ENCODE measurements at places on chromosomes 4 and X.

DNA sequence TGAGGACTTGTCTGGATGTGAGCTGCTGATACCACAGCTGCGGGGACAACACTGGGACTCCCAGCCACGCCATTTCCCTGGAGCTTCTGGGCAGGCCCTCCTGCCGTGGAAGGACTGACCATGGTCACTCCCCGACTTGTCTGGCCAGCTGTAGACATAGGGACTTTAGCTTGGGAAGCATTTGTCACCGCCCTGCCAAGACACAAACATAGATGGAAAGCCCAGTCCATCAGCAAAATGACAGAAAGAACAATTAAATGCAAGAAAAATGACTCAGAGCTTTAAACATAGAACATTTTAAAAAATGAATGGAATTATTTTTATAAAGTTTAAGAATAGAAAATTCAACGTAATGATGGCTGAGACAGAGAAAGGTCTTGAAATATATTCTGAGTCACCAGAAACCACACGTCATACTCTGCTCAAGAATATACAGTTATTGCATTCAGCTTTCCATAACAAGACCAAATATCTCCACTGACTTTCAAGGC, 107.6 kb upstream of the CBR4 start:
- DNase-seq, result no peak

DNA sequence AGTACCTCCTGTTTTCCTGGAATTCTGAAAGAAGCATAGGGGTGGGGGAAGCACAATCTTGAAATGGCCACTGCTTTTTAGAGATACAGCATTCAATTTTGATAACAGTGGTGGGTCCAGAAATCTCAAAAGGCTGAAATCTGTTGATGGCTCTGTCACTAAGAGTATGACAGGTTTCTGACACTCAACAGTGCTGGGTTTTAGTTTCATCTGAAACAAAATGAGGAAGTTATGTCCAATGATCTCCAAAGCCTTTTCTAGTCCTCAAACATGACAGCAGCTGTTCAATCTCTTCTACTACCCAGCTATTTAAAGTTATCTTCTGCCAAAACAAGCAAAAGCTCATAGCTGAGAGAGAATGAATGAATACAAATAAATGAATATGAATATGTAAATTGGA, 110.5 kb downstream of the IL1RAPL1 start:
- DNase-seq, result no peak

DNA sequence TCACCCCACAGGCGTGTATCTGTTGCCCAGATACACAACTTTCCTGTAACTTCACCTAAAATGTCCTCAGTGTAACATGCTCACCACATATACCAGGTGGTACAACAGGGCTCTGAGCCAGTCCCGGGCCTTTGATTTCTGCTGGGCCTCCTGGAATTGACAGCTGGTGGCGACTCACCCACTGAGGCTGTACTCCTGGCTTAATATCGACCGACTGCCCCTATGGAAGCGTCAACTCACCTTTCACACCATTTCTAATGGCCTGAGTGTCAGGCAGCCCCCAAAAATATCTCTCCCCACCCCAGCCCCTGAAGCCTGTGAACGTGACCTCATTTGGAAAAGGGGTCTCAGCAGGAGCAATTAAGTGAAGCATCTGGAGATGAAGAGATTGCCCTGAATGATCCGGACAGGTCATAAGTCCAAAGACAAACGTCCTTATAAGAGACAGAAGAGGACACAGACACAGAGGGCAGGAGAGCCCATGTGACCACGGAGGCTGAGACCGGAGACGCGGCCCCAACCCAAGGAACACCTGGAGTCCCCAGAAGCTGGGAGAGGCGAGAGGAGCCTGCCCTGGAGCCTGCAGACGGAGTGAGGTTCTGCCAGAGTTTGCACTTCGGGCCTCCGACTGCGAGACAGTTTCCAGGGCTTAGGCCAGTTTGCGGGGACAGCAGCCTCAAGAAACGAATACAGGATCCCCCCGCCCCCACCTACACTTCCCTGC, 12.6 kb upstream of the MXD4 start:
- DNase-seq, result no peak

- no peak for DNase-seq
These were observed at the start of gene IGSF1 for GRCh38 chrX:131288738-131289511. TSS of gene IGSF1 (minus strand) at chrX:131289306. CDS start at chrX:131286674, 2,632 bp downstream.

DNA sequence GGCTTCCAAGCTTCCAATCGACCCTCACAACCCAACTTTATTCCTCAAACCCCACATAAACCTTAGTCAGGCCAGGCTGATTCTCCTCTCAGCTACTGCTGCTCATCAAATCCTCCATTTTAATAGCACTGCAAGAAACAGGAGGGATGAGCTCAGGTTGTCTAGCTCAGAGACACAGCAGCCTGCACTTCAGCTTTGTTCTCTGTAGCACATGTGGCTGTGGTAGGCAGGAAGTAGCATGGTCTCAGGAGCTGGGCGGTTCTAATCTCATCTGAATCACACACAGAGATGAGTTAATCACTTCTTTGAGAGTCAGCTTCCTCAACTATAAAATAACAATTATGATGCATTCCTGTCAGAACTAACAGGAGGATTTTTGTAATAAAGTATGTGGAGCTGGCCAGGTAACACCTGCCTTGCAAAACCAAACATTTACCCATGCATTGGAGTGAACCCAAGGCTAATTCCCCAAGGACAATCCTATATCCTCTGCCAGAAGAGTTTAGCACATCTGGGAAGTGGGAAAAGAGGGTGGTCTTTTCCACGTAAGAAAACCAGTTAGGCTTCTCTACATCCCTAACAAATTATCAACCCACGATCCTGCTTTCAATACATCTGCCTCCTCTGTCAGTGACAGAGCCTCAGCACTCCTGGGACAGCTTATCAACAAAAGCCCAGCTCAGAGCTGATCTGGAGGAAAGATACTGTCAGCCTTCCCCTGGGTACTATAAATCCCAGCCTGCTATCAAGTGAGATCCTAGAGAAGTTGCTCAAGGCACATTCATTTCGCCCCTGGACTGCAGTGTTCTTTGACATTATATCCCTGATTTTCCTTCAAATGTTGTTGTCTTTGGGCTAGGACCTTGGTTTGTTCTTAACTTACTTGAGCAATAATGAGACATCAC, 32.8 kb downstream of the ELOVL6 start:
- DNase-seq, result peak; percentile 78

GRCh38 chr4:145308598-145308997, 128.2 kb upstream of the OTUD4 start:
- DNase-seq, result no peak

DNA sequence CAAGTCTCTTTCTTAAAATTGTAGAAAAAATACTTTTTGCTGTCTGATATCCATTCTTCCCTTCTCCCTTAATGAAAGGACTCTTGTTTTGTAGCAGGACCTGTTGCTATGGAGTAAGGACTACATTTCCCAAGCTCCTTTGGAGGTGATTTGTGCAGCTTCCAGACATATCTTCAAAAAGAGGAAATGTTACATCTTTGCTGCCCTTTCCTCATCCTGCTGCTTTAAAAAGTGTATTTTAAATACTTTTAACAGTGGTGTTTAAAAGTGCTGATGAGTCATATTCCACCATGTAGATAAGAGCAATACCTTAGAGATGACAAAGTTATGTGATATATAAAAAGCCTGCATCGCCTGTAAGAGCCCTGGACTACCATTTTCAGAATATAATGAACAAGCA, 98.7 kb downstream of the CFAP299 start:
- no peak for DNase-seq

DNA sequence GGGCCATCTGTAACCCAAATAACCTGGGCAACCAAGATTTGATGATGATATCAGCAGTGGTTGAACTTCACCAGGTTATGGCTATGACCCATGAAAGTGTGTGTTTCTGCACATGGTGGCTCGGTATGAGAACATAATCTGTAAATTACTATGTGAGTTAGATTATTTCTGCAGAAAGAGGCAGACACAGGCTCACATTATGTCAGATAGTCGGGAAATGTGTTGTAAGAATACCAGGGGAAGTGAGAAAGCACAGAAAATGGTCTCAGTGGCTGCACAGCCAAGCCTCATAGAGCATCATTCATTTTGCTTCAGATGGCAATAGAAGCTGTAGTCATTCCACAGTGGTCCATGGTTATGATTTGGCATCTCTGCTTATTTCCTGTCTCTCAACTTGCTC, 63.0 kb upstream of the RBPJ start:
- DNase-seq, result no peak

DNA sequence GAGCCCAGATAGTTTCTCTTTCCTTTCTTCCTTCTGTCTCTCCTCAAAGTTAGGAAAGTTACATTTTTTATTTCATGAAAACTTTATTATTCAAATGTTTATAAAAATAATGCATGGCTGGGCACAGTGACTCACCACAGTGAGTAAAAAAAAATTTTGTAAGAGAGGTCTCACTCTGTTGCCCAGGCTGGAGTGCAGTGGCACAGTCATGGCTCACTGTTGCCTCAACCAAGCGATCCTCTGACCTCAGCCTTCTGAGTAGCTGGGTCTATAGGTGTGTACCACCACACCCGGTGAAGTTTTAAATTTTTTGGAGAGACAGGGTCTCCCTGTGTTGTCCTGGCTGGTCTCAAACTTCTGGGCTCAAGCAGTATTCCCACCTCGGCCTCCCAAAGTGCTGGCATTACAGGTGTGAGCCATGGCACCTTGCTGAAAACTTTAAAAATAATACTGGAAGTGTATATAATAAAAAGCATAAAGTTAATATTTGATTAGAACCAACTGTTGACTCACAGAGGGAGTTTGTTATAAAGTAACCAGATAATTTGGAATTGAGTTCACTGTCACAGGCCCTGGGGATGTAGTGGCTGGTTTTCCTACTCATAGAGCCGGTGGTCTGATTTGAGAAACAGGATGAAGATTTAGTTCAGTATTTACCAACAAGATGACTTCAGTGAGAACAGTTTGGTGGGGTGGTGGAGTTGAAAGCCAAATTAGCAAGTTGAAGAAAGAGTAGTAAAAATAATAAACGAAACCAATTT, 18.0 kb downstream of the CMC4 start:
- DNase-seq, result no peak

GRCh38 chrX:17596546-17597205, 140.6 kb upstream of the SCML1 start:
- no peak for DNase-seq

- no peak for DNase-seq
These were observed 20.0 kb downstream of the PALLD start for GRCh38 chr4:168516841-168517240.

GRCh38 chrX:109732807-109733612, at the start of gene ACSL4:
TSS of gene ACSL4 (minus strand) at chrX:109733257. CDS start at chrX:109683363, 49,894 bp downstream.
- peak; percentile 95 for DNase-seq

GRCh38 chrX:39839371-39839770, 258.4 kb downstream of the BCOR start:
- DNase-seq, result no peak

DNA sequence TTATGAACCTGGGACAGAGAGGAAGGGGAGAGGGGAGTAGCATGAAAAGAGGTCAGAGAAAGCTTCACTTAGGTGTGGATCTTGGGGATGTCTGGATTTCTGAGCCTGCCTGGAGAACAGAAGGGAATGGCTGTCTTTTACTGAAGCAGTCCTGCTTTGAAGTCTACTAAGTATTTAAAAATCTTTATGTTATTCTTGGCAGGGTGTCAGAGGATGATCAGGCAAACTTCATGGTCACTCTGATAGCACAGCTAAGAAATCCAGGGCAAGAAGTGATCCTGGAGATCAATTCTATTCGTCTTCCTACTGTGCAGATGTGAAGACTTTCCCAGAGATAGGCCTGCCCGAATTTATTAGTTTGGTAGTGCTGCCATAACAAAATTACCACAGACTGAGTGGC, 464.4 kb upstream of the BOD1L1 start:
- DNase-seq, result no peak

GRCh38 chrX:17635231-17635630, 102.1 kb upstream of the SCML1 start:
- DNase-seq, result no peak

GRCh38 chr4:184887333-184887732, 61.6 kb upstream of the ACSL1 start:
- no peak for DNase-seq

GRCh38 chr4:86054286-86055032, 305.4 kb downstream of the MAPK10 start:
- DNase-seq, result no peak

GRCh38 chr4:3471098-3471760, 8.1 kb downstream of the DOK7 start:
- DNase-seq, result no peak

GRCh38 chr4:24482871-24483270, 101.5 kb downstream of the DHX15 start:
- DNase-seq, result no peak

- no peak for DNase-seq
These were observed 26.0 kb downstream of the OCRL start for GRCh38 chrX:129566073-129566472.

GRCh38 chr4:168507178-168507815, 10.4 kb downstream of the PALLD start:
- no peak for DNase-seq

DNA sequence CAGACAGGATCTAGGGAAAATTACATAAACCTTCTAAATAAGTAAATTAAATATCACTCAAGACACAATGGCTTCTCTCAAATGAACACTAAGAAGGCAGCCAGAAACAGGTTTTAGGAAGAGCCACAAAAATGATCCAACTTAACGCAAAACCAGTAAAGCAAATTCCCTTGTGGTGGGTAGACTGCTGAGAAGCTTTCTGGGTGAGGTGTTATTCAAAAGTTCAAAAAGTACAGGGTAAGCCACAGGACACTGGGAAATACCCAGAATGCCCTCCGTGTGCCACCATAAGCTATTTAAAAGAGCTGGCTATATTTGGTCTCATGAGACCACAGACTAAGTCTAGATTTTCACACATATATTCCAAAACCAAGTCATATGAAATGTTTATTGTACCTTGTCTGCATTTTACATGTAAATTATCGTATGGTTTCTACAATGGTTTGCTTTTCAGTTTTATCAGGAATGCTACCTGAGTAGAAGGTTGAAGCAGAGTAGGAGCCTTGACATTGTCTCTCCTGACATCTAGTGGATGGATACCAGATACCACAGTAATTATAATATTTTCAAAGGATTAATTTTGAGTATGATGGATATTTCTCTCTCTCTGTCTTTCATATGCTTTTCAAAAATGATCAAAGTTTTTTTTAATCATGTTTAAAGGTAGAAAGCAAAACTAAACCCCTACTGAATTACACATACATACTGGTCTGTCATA, 109.3 kb upstream of the KLHL13 start:
- no peak for DNase-seq

- DNase-seq, result no peak
These were observed 190.1 kb upstream of the GNPDA2 start for GRCh38 chr4:44916411-44916810.

- DNase-seq, result peak; percentile 77
These were observed at the start of gene NUDT11 for GRCh38 chrX:51496501-51497291. TSS of gene NUDT11 (minus strand) at chrX:51496592. CDS start at chrX:51496444, 148 bp downstream.

DNA sequence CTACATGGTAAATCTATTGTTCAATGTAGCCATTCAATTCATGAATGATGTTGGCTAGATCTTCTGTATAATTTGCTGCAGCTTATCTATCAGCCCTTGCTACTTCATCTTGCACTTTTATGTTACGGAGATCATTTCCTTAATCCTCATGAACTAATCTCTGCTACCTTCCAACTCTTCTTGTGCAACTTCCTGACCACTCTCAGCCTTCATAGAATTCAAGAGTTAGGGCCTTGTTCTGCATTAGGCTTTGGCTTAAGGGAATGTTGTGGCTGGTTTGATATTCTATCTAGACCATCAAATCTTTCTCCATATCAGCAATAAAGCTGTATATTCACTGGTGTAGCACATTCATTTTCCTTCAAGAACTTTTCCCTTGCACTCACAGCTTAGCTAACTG, 36.7 kb upstream of the MAP9 start:
- no peak for DNase-seq
